ENCODE measurements at places on chromosomes 13 and 19.

- peak; percentile 100 for DNase-seq
These were observed 7.5 kb downstream of the RPS9 start for GRCh38 chr19:54207983-54208783.

GRCh38 chr13:34391076-34391475, 551.0 kb upstream of the NBEA start:
- DNase-seq, result no peak

DNA sequence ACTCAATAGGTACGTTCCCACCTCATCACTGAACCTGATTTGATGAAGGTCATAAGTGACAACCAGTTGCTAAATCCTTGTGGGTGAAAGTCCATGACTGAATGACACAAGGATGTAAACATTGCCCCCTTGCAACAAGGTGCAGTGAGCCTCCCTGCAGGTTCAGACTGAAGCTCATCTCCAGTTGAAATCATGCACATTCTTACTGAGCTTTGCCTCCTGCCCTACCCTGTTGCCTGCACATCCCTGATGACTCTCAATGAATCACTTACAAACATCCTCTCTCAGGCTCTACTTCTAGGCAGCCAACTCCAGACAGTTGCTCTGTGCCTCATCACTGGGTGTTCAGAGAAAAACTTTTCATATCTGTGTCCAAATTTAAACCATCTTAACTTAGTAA, 42.5 kb upstream of the ARGLU1 start:
- DNase-seq, result no peak

DNA sequence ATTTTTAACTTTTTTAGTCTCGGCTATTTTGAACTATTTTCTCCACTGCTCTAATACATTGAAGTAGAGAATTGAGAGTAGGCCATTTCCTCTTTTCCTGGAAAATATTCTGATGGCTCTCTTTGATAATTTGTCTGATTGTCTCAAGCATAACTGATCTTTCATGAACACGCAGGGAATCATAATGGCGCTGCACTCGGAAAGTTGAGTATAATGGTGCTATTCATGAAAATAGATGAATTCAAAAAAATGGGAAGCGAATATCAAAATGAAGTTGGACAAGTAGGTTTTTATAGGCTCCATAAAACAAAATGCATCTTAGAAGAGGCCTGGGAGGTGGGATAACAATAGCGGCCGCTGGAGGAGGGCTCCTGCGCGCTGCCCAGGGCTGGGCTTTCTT, 29.0 kb downstream of the COL4A2 start:
- DNase-seq, result no peak

- DNase-seq, result peak; percentile 3
These were observed 278.5 kb upstream of the HTR2A start for GRCh38 chr13:47175172-47175866.

DNA sequence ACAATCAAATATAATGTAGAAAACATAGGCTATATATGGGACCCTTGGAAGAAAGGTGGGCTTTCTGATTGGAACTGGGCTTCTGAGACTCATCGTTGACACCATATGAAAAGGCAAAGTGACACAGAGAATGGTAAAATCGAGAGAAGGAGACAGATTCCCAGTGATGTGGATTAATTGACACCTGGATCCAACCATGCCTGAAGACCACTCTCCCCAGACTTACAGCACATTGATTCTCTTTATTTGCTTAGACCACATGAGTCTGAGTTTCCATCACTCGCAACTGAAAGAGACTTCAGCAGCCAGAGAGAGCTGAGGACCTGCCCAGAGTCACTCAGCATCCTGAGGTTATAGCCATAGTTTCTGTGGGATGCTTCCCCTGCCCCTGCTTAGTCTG, 6.0 kb downstream of the CYP4F11 start:
- DNase-seq, result no peak

DNA sequence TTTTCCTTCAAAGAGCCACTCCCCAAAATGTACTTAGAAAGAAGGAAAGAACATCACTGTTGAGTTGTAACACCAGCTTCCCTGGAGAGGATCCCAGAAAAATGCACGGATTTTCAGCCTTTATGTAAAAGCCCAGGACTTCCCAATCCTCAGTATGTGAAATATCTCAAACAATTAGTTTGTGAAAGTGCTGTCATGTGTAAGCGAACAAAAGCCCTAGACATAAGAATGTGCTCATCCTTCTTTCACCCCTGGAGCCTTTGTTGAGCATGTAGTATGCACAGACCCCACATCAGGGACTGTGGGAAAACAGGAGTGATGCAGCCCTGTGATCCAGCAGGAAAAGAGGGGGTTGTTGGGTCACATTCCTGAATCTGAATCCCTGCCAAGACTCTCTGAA, 441.4 kb upstream of the ZNF507 start:
- no peak for DNase-seq

GRCh38 chr19:2049741-2050348, 1.2 kb downstream of the MKNK2 start:
- peak; percentile 79 for DNase-seq

- no peak for DNase-seq
These were observed 6.5 kb downstream of the IZUMO4 start for GRCh38 chr19:2103045-2103707.

GRCh38 chr13:24747248-24748060, 16.5 kb upstream of the RNF17 start:
- DNase-seq, result no peak

- DNase-seq, result no peak
These were observed 83.3 kb upstream of the ZNF536 start for GRCh38 chr19:30288911-30289310.
